ENCODE measurements at places on chromosomes 2 and 18.
A peak's percentile ranks its signal among the peaks of the same experiment; 100 is the strongest.

GRCh38 chr2:43149482-43150107, 76.8 kb downstream of the ZFP36L2 start:
- DNase-seq: no peak

- DNase-seq: no peak
Measured at GRCh38 chr2:163612332-163612731, 123.5 kb downstream of the FIGN start.

DNA sequence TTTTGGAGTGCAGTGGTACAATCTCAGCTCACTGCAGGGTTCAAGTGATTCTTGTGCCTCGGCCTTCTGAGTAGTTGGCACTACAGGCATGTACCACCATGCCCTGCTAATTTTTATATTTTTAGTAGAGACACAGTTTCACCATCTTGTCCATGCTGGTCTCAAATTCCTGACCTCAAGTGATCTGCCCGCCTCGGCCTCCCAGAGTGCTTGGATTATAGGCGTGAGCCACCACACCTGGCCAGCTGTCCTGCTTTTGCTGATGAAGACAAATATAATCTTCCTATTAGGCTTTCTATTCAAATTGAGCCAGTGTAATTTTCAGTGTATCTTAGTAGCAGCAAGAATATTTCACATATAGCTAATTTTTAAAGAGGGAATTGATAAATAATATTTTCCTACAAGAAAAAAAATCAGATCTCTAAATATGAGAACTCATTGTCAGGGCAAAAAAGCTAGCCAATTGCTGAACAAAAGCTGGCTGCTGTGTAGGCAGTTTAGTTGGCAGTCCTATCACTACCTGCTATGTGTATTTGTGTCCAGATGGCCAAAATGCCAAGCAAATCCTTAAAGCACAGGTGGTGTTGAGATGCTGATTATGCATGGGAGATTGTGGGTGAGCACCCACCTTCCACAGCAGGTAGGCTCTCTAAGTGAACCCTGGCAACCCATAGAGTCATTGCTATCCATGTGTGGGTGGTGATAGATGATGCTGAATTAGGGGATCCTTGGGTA, 60.8 kb upstream of the STAM2 start:
- no peak for DNase-seq

- no peak for DNase-seq
Measured at GRCh38 chr18:59834267-59834666, 65.5 kb upstream of the PMAIP1 start.

GRCh38 chr18:60445341-60445740, 72.8 kb upstream of the MC4R start:
- DNase-seq: peak; percentile 33

- DNase-seq: no peak
Measured at GRCh38 chr2:237564526-237565131, 1.7 kb upstream of the PRLH start.

DNA sequence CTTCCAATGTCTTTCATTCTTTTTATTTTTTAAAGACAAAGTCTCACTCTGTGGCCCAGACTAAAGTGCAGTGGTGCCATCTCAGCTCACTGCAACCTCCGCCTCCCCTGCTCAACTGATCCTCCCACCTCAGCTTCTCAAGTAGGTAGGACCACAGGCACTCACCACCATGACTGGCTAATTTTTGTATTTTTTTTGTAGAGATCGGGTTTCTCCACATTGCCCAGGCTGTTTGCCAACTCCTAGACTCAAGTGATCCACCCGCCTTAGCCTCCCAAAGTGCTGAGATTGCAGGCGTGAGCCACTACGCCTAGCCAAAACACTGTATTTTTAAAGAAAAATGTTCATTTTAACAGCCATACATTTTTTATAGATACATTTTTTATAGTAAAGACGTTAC, 12.7 kb downstream of the GCKR start:
- no peak for DNase-seq

- no peak for DNase-seq
Measured at GRCh38 chr2:119376810-119377209, 10.0 kb downstream of the DBI start.

DNA sequence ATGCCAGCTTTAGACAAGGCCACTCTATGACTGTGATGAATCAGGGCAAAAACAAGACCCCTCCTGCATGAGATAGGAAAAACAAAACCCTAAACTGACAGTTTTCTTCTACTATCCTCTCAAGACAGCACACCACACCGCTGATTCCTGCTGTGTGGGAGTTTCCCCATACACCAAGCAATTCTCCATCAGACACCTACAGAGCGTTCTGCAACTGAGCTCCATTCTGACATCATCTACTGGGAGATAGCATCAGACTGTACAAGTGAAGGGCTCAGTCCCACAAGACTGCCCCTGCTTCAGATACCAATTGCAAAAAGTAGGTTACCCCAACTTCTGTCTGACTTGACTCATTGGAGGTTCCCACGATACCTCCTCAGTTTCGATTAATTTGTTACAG, 130.6 kb downstream of the TSN start:
- DNase-seq: no peak

DNA sequence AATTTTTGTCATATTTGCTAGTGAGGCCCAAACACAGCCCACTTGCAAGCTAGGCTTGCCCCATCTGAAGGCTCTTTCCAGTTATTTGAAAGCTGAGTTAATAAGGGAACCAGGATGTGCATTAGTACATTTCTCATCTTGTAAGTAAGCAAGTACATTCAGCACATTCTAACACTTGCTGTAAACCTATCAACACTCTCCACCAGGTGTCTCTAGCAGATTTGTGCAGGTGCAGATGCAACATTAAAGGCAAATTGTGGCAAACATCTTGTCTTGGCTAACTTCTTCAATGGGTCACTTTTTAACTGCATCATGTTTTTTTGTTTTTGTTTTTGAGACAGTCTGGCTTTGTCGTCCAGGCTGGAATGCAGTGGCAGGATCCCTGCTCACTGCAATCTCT, 25.3 kb upstream of the MFSD6 start:
- no peak for DNase-seq

- DNase-seq: no peak
Measured at GRCh38 chr2:68907232-68907919, 36.2 kb upstream of the BMP10 start.

GRCh38 chr18:54090856-54091255, 133.6 kb downstream of the MBD2 start:
- DNase-seq: no peak

DNA sequence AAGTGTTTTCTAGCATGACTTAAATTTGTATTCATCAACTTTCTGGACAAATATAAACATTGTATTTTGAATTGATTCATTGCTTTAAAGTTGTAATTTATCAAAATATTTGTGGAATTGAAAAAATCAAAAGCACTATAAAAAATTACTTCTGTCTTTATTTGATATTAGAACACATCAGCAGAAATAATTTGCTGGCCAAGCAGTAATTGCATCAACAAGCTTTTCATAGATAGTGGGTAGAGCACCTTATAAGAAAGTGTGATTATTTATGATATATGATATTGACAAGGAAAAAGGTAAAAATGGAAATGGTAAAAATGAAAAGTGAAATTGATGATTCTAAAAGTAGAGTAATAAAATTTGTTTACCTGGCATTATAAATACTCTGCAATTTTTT, 861.1 kb downstream of the CPS1 start:
- no peak for DNase-seq

GRCh38 chr2:185531721-185532120, 206.9 kb upstream of the FSIP2 start:
- DNase-seq: no peak

DNA sequence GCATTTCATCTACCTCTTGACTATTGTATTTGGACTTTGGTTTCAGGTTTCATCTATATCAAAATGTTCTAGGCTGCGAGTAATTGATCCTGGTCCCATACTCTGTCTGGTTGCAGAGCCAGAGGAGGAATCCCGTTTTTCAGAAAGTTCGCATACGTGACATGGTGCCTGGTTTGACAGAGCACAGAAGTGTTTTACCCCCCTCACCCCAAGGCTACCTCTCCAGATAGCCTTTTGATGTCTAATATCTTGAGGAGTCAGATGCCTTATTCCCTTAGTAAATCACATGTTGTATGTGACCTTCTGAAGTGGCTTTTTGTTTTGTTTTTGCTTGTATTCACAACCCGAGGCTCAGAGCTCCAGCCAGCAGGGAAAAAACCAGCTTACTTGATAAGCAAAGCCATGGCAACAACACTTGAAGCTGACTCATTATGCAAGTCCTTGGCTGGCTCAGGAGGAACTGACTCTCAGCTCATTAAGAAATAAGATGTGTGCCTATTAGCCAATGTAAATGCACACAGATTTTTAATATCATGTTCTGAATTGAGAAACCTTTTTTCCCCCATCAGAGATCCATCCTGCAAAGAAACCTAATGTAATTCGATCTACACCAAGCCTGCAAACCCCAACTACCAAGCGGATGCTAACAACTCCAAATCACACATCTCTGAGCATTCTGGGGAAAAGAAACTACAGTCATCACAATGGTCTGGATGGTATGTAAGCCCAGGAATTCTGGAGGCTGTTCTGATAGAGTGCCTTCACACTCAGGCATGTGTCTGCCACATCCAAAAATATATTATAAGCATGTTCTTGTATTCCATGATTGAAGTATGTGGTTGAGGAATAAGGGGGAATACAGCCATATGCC, 41.4 kb downstream of the OXER1 start:
- DNase-seq: peak; percentile 30

DNA sequence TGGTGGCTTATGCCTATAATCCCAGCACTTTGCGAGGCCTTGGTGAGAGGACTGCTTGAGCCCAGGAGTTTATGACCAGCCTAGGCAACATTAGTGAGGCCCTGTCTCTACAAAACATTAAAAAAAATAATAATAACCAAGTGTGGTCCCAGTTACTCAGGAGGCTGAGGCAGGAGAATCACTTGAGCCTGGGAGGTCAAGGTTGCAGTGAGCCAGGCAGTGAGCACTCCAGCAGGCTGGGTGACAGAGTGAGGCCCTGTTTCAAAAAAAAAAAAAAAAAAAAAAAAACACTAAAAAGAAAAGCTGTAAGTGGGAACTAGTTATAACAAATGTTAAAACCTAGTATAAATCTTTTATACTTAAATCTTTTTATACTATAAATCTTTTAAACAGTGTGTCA, 146.2 kb upstream of the ITGA4 start:
- DNase-seq: no peak

GRCh38 chr2:19746611-19747309, 155.0 kb downstream of the TTC32 start:
- DNase-seq: no peak

GRCh38 chr2:232489516-232490220, 2.0 kb upstream of the ECEL1 start:
- no peak for DNase-seq

DNA sequence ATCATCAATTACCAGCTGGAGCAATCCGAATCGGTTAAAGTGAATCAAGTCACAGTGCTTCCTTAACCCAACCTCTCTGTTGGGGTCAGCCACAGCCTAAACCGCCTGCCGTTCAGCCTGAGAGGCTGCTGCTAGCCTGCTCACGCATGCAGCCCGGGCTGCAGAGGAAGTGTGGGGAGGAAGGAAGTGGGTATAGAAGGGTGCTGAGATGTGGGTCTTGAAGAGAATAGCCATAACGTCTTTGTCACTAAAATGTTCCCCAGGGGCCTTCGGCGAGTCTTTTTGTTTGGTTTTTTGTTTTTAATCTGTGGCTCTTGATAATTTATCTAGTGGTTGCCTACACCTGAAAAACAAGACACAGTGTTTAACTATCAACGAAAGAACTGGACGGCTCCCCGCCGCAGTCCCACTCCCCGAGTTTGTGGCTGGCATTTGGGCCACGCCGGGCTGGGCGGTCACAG, 496 bp upstream of the ITGA4 start:
- no peak for DNase-seq

DNA sequence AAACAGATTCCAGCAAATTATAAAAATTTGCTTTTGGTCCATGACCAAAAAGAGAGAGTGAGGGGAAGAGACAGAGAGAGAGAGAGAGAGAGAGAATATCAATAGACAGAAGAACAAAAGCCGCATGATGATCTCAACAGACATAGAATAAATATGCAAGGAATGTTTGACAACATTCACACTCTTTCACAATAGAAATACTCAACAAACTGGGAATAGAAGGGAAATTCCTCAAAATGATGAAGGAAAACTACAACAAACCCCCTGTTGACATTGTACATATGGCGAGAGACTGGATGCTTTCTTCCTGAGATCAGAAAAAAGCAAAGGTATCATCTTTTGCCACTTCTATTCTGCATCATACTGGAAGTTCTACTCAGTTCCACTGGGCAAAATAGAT, 309.7 kb downstream of the RAD51AP2 start:
- DNase-seq: no peak

GRCh38 chr18:68611311-68611710, 103.6 kb downstream of the TMX3 start:
- DNase-seq: no peak

DNA sequence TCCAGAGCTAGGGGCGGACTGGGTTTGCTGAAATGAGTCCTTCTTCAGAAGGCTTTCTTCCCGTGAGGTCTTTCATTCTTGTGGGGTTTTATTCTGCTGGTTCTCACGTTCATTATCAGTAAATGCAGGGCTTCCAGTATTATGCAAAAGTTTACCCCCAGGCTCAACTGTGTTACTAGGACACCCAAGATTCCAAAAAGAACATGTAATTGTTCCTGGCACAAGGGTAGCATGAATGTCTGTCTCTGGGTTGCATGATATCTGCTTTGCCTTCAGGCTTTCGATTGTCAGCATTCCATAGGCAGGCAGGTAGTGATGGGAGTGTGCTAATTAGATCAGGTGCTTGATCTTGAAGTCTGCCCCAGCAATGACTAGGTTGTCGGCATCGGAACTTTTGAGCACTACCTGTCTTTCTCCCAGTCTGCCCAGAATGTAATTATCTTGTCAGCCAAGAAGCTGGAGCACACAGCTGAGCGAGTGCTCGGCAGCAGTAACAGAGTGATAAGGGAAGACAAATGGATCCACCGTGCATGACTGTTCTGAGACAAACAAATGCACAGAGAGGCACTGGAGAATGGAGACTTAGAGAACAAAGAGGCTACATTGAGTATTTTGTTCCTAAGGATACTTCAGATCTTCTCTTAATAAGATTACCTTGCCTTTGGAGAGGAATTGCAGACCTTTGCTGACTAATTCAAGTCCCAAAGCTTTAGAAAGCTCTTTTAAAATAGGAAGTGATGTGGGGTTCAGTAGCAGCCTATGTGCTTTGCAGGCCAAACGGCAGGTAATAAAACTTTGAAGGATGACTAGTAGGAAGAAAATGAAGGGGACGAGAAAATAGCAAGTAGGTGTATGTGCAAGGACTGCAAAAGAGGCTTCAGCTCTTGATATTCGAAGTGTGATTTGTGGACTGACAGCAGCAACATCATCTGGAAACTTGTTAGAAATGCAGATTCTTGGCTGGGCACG, 41.9 kb downstream of the ITGB6 start:
- no peak for DNase-seq
